ENCODE measurements at places on chromosomes 6 and 20. TPM values are rescaled to one million over a fixed set of nuclear protein-coding genes. Genes with fewer than 3 reads are reported as not detected.

The DOK5 gene
- total RNA-seq = not detected

The ANKEF1 gene
- 5.3 TPM for total RNA-seq

The BMP2 gene
- 7.1 TPM for total RNA-seq

The CEBPB gene
- total RNA-seq = 109 TPM

The PKIB gene
- total RNA-seq = not detected

The TRIM15 gene
- 0.12 TPM for total RNA-seq

The LY6G5C gene
- 1.3 TPM for total RNA-seq

The TFEB gene
- 4.6 TPM for total RNA-seq

The CRISP3 gene
- not detected for total RNA-seq

The CASP8AP2 gene
- 7.8 TPM for total RNA-seq

The C20orf202 gene
- 0.05 TPM for total RNA-seq

The ESF1 gene
- 25.6 TPM for total RNA-seq

The EYA2 gene
- total RNA-seq = 0.32 TPM

The DEFB124 gene
- not detected for total RNA-seq

The GMEB2 gene
- total RNA-seq = 14.0 TPM

The COX4I2 gene
- total RNA-seq = not detected

The SEMG1 gene
- total RNA-seq = not detected
